ENCODE measurements at places on chromosomes 5 and 9.
A peak's percentile ranks its signal among the peaks of the same experiment; 100 is the strongest.

DNA sequence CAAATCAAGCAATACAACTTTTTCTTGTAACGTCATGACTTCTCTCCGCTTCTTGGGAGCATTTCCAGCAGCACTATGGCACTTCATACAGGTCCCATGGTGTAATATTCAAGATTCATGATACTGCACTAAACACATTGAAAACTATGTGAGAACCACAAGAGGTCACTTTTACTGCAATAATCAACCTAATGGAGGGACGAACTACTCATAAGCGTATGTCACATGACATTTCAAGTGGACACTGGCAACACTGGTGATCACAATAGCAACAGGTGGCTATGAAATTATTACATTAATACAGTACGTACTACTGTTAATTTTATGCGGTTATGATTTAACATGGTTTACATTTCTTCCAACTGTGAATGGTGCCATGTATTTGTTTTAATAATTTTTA is 78.6 kb upstream of the TBC1D9B start:
- DNase-seq, result no peak

DNA sequence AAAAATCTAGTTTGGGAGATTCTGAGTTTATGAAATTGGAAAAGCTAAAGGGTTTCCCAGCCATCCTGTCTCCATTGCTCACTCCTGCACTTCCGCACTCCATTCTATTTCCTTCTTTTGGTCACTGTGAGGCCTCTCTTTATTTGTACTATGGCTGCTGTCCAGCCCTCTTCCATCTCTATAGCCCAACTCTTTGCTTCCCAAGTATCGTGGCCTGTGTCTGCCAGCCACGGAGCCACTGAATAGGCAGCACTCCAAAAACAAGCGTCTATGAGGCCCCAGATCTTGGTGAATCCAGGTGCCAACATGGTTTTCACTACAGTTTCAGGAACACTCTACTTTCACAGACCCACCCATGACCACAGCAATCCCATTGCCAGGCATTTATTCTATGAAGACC is 37.2 kb downstream of the GRAMD2B start:
- no peak for DNase-seq

- no peak for DNase-seq
Measured at GRCh38 chr5:164002214-164002613, 496.8 kb downstream of the MAT2B start.

DNA sequence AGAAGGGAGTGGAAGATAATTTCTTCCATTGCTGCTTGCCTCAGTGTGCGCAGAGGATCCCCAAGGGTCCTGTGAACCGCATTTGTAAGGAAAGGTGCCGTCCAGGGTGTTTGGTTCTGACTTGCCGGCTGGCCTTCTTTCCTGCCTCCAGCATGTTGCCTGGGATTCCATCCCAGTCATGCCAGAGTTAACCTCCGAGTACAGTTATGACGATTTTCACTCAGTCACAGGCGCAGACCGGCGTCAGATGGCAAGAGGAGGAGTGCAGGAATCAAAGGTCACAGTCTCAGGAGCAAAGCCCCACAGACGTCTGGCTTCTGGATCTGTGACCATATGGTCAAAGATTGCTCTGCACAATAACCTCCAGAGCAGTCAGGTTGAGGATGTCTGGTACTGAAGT is 5.9 kb upstream of the GADD45G start:
- no peak for DNase-seq

DNA sequence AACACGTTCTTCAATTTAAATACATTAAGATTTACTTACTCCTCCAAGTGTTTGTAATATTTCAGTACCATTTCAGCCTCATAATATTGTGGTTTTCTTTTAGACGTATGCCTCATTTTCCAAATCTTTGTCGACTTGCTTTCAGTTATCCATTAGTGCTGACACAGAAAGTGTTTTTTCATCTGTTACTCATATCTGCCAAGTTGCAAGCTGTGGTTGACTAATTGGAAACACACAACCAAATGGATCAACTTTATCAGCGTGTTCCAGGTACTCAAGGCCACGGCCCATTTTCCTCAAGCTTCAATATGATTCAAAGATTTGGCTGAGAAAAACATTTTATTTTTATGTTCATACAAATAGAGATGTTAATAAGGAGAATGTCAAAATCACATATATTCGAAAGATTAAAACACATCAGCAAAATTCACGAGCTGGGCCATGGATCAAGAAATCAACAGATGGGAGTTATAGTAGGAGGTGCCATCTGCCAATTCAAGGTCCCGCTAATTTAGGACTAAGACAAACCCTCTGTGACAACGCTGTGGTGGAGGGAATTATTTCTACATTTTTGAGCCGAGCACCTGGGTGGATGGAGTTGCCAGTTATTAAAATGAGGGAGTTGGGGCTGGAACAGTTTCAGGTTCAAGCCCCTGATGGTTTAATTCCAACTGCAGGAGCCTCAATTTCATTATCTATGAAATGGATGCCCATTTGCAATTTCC is 27.2 kb upstream of the CCNJL start:
- DNase-seq, result no peak

DNA sequence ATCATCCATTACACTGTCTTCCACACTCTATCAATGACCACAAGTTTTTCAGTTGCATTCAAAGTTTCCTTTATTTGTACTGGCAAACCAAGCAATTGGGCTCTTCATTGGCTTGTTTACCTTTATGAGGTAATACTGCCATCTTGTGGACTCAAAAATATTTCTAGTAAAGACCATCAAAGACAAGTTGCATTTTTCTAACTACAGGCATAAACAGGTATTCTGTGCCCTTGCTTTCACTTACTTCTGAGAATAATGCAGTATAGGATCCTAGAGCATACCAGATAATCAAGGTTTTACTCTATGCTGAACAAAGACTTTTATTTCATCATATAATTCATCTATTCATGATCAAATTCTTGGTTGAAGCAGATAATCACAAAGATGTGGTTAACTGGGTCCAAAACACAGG is 173.7 kb upstream of the POU5F2 start:
- DNase-seq, result peak; percentile 18

- DNase-seq, result peak; percentile 23
Measured at GRCh38 chr9:112380102-112380824, at the start of gene HSDL2. Gene HSDL2 (plus strand): TSS chr9:112380108. CDS start chr9:112380164, 56 bp downstream.

DNA sequence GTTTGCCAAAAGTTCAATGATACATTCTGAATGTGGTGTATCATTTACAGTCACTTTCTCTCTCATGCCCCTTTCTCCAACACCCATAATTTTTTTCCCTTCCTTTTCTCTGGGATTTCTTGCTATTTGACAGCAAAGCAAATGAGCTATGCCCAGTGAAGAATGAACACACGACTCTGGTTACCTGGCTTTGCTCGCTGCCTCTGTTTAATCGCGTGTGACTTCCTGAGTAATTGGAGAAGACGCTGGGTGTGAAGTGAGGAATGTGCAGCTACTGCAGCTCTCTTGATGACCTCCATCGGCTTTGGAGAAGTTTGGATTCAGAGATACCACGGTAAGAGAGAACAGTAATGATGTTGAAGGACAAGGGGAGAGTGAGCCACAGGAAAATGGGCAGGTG is 651.8 kb downstream of the KIF4B start:
- no peak for DNase-seq

GRCh38 chr9:80509358-80509757 is 937.6 kb downstream of the TLE4 start:
- DNase-seq, result no peak

DNA sequence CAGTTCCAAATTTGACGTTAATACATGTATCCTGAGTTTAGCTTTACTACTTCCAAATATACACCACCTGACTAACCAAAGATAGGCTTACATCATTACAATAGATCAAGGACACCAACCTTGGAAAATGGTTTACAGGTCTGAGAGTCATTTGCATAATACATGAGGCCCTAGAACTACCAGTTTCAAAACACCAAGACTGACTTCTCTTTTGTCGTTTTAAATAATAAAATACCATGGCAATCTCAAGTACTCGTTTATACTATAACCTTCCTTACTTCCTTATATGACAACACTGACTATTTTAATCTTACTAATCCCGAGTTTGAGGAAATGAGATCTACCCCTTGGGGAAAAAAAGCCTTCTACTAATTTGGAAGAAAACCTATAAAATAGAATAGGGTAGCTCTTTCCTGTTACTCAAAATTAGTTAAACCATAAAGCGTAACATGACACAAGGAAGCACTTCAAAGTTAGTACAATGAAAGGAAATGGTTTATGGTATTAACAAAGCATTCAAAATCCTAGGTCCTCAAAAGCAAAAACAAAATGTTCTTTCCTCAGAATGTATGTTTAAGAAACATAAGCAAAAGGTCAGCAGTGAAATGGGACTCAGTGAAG is 42.1 kb downstream of the UBQLN1 start:
- no peak for DNase-seq

DNA sequence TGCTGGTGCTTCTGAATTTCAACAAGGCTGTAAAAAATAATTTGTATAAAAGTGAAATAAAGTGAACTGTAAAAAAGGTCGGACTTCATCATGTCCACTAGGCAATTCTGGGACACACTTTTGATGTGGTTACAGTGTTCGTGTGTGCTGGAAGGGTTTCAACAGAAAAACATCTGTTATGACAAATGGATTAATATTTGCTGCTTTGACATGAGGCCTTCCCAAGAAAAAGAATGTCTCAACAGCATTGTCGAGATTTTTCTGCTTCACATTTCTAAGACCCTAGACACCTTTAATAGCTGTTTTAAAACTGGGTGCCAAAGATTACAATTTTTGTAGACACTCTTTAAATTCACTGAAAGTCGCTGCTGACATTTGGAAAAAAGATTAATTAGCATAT is 216.6 kb downstream of the SLC12A2 start:
- DNase-seq, result no peak

DNA sequence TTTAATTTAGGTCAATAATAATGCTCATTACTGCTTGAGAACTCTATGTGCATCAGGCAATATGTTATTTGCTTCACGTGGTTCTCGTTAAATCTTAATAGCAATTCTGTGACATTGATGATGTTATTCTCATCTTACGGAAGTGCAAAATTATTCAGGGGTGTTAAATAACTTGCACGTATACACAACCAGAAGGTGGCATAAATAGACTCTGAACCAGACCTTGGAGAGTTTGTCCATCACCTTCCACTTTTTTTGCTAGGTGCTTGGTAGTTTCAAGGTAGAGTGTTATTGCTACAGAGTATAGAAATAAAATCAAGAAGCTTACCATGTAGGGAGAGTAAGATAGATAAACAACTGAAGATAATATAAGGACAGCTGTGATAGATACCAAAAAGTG is 23.6 kb upstream of the TNFAIP8 start:
- DNase-seq, result no peak

GRCh38 chr5:178312880-178313282 is 80.3 kb upstream of the PHYKPL start:
- peak; percentile 48 for DNase-seq

GRCh38 chr5:7857926-7858632 is 7.1 kb upstream of the CFAP90 start:
- no peak for DNase-seq

GRCh38 chr5:167049043-167049663 is 1242.3 kb upstream of the WWC1 start:
- peak; percentile 8 for DNase-seq

DNA sequence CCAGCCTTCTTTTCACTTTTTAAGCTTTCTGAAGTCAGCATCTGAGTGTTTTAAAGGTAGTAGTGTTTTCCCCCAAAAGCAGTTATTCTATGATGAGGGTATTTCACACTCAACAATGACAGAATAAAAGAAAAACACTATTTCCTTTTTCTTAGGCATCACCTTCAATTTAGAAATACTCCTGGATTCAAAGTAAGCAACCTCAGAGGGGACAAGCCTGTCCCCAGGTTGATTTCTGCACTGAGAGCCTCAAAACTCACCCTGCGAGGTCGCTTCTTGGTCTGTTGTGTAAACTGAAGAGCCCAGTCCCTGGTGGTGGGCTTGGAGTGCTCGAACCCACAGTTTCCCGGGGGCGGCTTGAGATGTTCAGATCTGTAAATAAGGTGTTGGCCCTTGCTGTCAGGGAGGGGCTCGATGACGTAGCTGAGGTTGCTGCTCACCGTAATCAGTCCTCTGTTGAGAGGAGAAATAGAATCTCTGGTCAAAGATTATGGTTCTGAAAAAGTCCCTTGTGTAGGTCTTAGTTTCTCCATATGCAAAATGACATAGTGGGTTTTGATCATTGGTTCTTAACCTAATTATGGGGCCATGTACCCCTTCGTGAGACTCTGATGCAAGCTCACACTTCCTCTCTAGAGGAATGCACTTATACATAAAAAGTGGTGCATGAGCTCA is 55.9 kb downstream of the ADAM19 start:
- DNase-seq, result no peak

DNA sequence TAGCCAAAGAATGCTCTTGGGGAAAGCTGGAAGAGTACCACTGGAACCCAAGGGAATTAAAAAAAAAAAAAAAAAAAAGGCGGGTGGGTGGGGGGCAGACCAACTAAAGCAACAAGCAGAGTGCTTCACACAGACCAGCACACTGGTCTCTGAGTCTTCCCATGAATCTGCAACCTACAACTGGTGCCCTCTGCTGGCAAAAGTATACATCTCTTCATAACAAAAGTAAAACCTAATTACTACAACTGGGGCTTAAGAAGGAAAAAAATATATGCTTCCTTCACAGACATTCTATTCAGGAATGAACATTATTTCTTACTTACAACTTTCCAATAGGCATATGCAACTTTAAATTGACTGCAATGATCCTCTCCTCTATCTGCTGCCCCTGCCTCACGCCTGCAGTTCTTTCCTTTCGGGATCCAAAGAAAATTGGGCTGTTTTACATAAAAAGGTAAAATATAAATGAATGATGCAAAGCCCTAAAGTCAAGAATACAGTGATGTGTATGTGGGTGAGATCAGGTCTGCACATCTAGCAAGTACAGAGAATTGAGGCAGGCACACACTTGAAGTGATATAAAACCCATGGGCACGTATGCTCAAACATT is 7.2 kb upstream of the KLHL3 start:
- no peak for DNase-seq

- no peak for DNase-seq
Measured at GRCh38 chr5:25862276-25862675, 1176.1 kb downstream of the CDH9 start.

DNA sequence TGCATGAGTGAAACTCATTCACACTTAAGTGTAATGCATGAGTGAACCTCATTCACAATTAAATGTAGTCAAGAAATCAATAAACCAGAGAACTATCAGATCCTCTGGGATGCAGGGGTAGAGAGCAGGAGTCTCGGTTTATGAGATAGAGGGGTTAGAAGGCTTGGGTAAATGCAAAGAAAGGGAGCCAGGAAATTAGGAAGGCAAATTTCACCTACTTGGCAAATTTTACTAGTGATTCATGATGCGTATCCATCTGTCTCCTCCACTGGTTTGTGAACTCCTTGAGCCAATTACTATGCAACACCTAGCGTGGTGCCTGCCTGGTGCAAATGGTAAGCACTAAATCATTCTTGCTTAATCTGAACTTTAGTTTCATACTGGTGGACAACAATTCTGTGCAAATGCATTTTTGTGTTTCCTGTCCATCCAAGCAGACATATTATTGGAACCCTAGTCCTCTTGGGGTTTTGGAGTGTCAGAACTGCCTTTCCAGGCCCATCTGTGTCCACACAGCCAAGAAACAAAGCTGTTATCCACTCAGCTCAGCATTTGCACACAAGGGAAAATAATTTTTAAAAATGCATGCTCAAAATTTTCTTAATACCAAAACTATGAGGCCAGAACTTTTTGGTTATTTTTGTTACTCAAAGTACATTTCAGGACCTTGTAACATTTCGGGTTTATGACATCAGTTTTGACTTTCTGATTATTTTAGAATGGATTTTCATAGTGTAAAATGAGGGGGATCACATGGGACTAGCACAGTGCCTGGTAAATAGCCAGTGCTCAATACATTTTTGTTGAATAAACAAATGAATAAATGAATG is 5.2 kb downstream of the HAPLN1 start:
- DNase-seq, result no peak

- no peak for DNase-seq
Measured at GRCh38 chr5:133399247-133399891, 213.0 kb downstream of the FSTL4 start.

Measured in GM04504 (cell line).